IPS-NIHi11 (cell line): ENCODE measurements at places on chromosomes 2 and 18.

- DNase-seq = no peak
These were observed 123.5 kb upstream of the ZBTB14 start for GRCh38 chr18:5419030-5419429.

DNA sequence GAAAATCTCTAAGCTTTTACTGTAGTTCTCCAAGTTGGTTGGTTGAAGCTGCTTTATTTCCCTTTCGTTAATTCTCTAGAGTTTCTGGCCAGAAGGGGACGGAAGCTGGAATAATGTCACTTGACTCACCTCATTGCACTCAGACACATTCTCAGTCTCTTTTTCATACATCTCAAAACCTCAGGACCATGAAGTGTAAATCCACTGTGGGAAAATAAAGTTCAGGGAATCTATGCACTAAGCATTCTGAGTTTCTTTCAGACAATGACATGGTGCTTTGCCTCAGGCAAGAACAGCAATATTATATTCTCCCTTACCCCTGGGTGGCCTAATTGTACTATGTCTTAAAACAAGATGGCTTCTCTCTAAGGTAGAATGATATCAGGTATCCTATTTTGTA is 167.8 kb downstream of the PRPF40A start:
- no peak for DNase-seq

DNA sequence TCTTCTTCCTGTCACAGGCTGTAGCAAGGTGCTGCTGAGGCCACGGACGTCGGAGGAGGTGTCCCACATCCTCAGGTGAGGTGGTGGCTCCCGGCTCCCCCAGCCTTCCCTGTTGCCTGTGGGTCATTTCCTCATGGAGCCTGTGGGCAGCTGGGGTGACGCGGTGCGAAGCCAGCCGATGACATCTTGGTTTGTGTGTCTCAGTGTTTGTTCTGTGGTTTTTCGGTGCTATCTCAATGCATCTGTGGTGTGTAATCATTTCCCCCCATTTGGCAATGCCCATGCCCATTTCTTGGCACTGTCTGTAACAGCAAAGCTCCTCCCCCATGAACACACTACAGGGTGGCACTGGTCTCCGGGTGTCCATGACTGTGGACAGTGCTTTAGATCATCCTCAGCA is 6.6 kb downstream of the D2HGDH start:
- no peak for DNase-seq

DNA sequence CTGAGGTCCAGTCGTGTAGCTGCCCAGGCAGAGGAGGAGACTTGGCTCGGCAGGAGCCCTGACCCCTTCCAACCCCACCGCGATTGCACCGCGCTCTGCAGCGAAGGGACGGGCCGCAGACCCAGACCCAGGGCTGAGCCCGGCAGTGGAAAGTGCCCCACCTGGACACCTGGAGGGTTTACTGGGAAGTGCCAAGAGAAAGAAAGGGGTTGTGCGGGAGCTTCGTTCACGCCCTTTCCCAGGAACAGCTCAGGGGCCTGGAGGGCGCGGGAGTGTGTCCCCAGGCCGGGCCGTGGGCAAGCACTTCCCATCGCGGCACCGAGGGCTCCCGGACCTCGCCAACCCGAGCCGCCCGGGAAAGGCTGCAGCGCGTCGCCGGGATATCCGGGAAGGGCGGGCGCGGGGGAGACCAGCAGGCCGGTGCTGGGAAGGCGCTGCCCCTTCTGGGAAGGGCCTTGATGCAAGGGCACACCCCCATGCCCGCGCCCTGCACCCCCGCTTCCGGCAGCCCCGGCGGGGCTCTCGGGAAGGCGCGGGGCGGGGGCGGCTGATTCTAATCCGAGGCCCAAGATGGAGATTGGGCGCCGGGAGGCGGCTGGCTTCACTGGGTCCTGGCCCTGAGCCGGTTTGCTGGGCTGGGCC is 36.1 kb upstream of the MRPL33 start:
- peak; percentile 92 for DNase-seq

GRCh38 chr2:173922760-173923159 is 42.4 kb downstream of the SP3 start:
- DNase-seq = no peak

DNA sequence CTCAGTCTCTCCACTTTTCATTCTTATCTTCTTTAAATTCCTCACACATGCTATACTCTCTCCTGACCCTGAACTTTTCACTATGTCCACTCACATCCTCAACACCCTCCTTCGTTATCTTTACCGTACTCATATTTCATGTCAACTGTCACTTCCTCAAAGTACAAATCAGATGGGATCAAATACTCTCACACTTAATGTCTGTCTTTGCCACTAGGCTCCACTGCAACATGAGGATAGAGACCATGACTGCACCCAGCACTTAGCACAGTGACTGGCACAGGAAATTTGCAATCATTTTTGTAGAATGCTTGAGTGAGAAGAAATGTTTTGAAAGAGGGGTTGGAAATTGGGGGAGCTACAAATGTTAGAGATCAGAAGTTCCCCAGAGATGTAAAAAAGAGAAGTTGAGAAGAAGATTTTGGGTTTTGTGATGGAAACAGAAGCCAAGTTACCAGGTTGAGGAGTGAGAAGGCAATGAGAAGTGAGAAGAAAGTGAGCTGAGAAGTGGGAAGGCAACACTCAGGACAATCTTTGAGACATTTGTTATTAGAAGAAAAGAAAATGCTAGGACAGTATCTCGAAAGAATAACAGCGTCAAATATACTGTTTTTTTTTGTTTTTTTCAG is 87.0 kb downstream of the CCDC141 start:
- DNase-seq = no peak

GRCh38 chr2:222504719-222505118 is 80.4 kb downstream of the SGPP2 start:
- no peak for DNase-seq
